ENCODE measurements at places on chromosomes 1 and 21.

- DNase-seq: no peak
Observed at GRCh38 chr1:96365596-96366390, 355.8 kb upstream of the PTBP2 start.

DNA sequence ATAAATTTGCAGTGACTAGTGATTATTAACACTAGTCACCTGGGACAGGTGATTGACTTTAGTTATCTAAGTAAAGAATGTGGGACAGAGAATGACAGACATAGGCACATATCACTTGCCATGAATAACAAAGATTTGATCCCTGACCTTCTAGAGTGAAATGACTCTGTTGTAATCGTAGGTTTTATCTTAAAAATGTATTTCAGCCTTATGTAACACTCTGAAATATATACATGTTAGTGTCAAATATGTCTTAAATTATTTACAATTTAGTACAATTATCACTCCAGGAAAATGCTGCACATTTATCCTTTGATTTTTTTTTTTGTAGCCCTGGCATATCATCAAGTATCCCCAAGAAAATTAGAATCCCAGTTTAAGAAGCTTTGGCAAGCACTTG, 186.4 kb upstream of the PTGFR start:
- DNase-seq: no peak

GRCh38 chr1:77065693-77066342, 153.4 kb downstream of the PIGK start:
- no peak for DNase-seq

GRCh38 chr21:26405735-26406361, 167.2 kb downstream of the CYYR1 start:
- DNase-seq: peak; percentile 4

DNA sequence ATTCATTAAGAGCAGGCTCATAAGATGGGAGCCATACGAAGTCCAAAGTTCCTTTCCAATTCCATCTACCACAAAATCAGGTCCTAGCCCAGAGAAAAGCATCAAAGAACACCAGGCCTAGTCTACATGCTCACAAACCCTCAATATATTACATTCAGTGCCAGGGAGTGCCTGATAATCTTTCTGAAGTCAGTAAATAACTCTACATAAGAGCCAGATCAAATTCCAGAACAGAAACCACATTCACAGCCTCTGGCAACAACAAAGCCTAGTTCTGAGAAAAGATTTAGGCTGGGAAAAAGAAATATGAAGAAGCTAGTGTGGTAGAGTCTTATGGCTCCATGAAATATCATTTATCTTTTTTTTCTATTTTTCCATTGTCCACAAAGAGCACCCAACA, 40.5 kb upstream of the RBBP5 start:
- DNase-seq: no peak

DNA sequence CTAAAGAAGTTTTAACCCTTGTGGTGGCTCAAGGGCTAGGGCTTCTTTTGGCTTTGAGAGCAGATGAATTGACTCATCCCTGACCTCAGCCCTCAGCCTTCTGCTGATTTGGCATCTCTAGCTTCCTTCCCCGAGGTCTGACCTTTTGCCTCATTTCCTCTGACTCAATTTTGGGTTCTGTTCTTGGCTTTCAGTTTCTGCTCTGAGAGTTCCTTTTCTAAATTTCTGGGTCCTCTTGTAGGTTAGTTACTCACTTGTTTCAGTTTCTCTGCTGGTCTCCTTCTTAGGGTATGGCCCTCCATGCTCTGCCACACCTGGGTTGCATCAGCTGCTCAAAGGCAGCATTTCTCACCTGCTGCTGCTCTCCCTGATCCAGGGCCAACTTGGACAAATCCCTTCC, 19.4 kb downstream of the PDE4B start:
- no peak for DNase-seq

DNA sequence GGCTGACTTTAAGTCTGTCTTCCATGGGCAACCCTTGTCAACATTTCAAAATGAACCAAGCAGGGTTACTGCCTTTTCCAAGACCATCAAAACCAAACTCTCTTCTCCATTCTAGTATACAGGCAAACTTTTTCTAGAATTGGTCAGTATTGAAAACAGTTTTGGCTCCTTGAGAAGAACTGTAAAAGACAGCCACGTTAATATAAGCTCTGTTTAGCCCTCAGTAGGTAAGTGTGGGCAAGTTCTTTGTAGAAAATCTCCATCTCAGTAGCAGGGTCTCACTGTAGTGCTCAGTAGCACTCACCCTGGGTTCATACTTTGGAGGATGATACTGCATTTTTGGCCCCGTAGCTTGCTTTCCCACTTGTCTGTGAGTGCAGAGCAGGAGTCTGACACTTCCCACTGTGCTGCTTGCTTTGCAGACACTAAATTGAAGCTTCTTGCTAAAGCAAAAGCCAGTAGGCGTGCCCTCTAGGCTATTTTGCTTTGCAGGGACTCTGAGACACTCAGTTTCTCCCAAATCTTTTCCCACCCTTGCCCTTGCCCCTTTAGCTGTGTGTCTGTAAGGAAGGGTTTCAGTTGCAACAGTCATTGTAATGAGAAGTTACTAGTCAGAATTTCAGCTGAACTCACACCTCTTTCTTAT, 34.3 kb upstream of the CACYBP start:
- peak; percentile 82 for DNase-seq

- DNase-seq: no peak
Observed at GRCh38 chr21:33881689-33882440, 33.7 kb downstream of the ATP5PO start.

GRCh38 chr1:180888870-180889269, 23.8 kb upstream of the KIAA1614 start:
- DNase-seq: no peak

DNA sequence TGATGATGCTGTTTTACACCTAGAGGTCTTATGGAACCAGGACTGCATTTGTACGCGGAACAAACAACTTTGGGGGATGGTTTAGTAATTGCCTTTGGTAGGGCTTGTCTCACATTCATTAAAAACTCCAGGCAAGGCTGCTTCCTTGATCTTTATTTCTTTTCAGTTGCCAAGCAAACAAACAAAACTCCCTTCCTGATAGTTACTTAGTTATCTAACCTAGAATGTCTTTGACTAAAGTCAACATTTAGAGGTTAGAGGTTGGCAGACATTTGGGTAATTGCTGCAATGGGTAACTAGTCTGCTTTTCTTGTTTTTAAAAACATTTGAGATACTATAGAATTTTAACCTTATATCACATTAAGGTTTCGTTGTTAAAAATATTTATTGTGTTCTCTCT, 500.9 kb upstream of the PTBP2 start:
- no peak for DNase-seq

GRCh38 chr1:185861630-185862029, 127.4 kb downstream of the HMCN1 start:
- DNase-seq: no peak
